ENCODE measurements at places on chromosomes 3 and 15. TPM values are rescaled to one million over a fixed set of nuclear protein-coding genes. Genes with fewer than 3 reads are reported as not detected.

DNA sequence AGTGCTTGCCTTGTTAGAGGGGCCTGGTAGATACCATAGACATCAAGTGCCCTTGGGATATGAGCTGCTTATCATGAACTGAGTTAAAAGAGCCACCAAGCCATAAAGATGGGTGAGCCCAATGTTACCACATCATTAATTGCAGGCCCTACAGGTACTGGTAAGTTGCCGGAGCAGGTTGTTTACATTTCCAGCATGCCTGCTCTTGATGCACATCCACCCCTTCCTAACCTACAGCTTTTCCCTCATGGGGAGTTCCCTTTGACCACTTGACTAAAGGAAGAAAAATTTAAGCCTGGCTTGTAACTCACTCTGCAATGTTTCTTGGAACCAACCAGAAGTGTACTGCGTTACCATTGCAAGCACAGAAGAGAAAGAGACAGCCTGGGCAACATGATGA, 24.7 kb upstream of the ULK4 start:
- no peak overlapping the region for H3K27ac ChIP-seq
- DNase-seq: no peak
- no peaks in the 10 kb centered on the region for H3K27me3 ChIP-seq
- H3K36me3 ChIP-seq: no peaks in the 10 kb centered on the region

Gene ERICH6
- total RNA-seq: not detected

Gene SLC12A1
- total RNA-seq: not detected

DNA sequence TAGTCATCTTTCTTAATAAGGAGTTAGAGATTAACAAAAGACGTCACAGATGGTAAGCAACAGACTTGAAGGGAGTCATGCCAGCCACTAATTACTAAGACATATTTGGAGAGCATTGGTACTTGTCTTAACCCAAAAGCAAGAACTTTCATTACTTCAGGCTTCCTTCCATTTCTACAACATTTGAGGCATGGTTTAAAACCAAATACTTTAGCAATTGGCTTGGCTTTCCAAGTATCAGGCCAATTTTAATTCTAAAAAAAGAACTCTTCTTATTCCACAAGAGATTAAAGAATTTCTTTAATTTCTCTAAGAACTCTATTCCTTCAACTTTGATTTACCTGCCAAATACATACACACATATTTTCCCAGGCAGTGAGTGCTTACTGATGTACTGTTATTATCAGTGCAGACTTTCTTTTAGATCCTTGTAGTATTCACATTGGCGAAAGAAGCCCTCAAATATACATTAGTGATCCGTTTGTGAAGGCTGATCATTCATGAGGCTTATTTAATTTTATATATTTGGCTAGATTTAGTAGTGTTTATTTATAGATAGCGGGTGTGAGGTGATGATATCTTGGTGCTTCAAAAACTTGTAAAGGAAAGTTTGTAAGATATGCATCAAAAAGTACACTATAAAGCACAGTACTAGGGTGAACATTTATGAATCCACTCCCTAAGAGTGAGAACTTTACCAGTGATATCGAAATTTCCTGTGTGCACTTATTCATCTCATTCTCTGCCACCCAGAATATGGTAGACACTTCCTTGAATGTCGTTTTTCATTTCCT, 229.2 kb downstream of the MFSD1 start:
- no peaks in the 10 kb centered on the region for H3K27me3 ChIP-seq
- no peak overlapping the region for H3K27ac ChIP-seq
- no peak for DNase-seq
- H3K4me1 ChIP-seq: no peaks in the 10 kb centered on the region
- no peaks in the 10 kb centered on the region for H3K36me3 ChIP-seq

GRCh38 chr3:122178711-122179110, 4.8 kb upstream of the CASR start:
- no peak overlapping the region for H3K4me3 ChIP-seq
- H3K36me3 ChIP-seq: no peaks in the 10 kb centered on the region
- no peak overlapping the region for H3K27ac ChIP-seq
- no peak for DNase-seq
- H3K27me3 ChIP-seq: peaks cover 39% of the 10 kb centered on the region

DNA sequence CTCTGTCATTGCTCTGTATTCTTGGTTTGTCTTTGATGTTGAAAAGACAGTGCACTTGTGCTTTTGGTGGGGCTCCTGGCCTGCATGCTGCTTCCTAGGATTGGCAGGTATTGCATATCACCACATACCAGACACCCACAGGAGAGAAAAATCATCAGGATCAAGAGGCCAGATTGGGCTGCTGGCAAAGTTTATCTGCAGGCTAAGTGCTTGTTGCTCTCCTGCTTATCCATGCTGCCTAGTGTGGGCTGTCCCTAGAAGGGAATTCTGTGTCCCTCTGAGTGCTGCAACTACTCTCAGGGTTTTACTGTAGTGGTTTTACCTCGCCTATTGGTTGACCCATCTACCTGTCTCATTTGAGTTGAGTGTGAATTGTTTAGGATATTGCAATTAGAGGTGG, 833 bp upstream of the SLC22A13 start:
- no peak overlapping the region for H3K27ac ChIP-seq
- no peaks in the 10 kb centered on the region for H3K27me3 ChIP-seq
- H3K36me3 ChIP-seq: peaks cover 8% of the 10 kb centered on the region

DNA sequence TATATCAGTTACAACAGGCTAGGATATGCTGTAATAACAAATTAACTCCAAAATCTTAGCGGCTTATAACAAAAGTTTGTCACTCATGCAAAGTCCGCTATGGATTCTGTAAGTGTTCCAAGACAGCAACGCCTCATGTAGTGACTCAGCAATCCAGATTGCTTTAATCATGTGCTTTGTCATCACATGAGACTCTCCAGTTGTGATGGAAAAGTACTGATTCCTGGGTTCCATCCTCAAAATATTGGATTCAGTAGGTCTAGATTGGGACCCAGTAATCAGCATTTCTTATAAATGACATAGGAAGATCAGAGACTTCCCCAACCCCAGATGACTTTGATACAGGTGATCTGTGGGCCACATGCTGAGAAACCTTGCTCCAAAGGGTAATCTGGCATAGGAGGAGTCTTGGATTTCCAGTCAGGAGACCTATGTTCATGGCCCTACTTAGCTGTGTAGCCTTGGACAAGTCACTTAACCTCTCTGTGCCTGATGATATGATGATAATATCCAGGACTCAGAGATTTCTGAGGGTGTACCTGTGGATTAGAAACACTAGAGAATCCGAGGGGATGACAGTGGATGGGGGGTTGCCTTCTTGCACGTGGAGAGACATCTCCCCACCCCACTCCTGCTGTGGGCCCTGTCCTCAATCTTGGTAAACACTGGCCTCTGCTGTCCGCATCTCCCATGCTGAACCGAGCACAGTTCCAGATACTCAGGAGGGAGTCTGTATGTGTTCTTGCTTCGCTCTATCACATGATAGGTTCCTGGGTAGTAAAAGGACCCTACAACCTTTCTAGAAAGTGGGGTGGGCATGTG, 65.5 kb downstream of the CORO2B start:
- no peak overlapping the region for H3K27ac ChIP-seq
- H3K4me1 ChIP-seq: no peaks in the 10 kb centered on the region
- H3K4me3 ChIP-seq: no peak overlapping the region
- DNase-seq: no peak

DNA sequence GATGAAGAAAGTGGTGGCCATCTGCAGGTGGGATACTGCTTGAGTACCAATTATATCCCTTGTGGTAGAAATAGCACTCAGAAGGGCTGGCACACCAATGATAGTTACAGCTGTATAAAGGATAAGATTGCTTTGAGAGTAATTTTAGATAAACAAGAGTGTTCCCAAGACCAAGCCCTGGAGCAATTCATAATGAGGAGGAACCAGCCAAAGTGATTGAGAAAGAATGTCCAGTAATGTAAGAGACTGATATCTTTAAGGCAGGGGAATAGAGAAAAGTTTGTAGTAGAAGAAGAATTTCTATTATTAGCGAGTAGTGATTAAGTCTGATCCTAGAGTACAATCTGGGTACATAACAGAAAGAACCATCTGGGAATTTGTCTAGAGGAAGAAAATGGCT, 945.1 kb downstream of the OTOL1 start:
- H3K27ac ChIP-seq: no peak overlapping the region
- no peaks in the 10 kb centered on the region for H3K27me3 ChIP-seq
- no peaks in the 10 kb centered on the region for H3K4me1 ChIP-seq
- DNase-seq: no peak
- no peak overlapping the region for H3K4me3 ChIP-seq

- no peaks in the 10 kb centered on the region for H3K36me3 ChIP-seq
- H3K4me1 ChIP-seq: no peaks in the 10 kb centered on the region
- no peak for DNase-seq
- no peaks in the 10 kb centered on the region for H3K27me3 ChIP-seq
- H3K27ac ChIP-seq: no peak overlapping the region
Observed at GRCh38 chr3:46183330-46183729, 24.8 kb downstream of the CCR1 start.

GRCh38 chr3:135215516-135215915, 420.5 kb downstream of the EPHB1 start:
- no peak overlapping the region for H3K4me3 ChIP-seq
- no peak overlapping the region for H3K27ac ChIP-seq
- no peaks in the 10 kb centered on the region for H3K27me3 ChIP-seq
- H3K4me1 ChIP-seq: no peaks in the 10 kb centered on the region
- H3K36me3 ChIP-seq: no peaks in the 10 kb centered on the region
- DNase-seq: no peak

DNA sequence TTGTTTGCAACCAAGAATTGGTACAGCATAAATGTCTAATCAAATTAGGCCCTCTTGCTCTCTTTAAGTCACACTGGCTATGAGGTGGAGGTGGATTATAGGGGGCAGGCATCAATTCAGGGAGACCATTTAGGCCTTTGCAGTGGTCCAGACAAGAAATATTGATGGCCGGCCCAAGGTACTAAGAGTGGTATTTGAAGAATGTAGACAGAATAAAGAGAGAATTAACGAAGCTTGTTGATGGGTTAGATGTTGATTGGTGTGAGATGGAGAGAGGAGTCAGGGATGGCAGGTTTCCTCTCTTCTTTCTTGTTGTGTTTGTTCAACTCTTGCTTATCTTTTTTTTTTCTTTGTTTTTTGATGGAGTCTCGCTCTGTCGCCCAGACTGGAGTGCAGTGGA, 48.5 kb downstream of the PIK3CA start:
- peaks cover 13% of the 10 kb centered on the region for H3K4me1 ChIP-seq
- no peak overlapping the region for H3K27ac ChIP-seq
- no peak for DNase-seq
- H3K4me3 ChIP-seq: no peak overlapping the region
- no peaks in the 10 kb centered on the region for H3K27me3 ChIP-seq

Data from stomach (tissue), 19 donors.